Activated CD4-positive, alpha-beta T cell treated with anti-CD3 and anti-CD28 coated beads for 4 hours (primary cell): ENCODE measurements at places on chromosomes 6 and 20.

DNA sequence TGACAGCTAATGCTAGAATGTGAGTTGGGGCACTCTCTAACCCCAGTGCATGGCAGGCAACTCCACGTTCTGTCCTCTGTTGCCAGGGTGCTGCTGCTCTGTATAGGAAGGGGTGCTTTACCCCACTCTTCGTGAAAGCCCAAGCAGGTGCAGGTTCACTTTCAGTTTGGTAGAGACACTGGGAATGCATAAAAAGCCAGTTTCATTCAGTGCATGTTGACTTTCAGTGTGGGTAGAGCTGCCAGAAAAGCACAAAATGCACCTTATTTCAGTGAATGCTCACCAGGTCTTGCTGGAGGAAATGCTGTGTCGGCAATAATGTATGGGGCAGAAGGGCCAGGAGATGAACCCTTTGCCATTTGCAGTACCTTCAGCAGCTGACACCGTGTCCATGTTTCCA lies 62.1 kb upstream of the ADGRB3 start:
- no peak for DNase-seq

- DNase-seq, result no peak
Observed at GRCh38 chr6:5584078-5584482, 322.8 kb downstream of the FARS2 start.

- DNase-seq, result no peak
Observed at GRCh38 chr20:2088891-2089290, 12.7 kb upstream of the STK35 start.

GRCh38 chr6:24325978-24326377 lies 31.9 kb downstream of the DCDC2 start:
- no peak for DNase-seq
